NCI-H187 (cell line): ENCODE measurements at places on chromosomes 16 and 17.

DNA sequence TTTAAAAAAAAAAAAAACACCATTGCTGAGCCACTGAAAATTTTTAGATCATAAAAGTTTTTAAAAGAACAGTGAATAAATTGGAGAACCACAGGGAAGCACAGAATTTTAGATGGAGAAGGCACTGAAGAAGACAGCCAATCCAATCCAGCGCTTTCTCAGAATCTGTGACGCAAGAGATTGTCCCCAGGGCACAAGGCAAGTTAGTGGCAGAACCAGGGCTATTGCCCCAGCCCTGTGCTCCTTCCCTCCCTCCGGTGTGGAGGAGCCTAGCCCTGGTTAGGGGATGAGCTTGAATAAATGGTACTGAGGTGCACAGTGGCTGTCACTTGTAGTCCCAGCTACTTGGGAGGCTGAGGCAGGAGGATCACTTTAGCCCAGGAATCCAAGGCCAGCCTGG is 108.3 kb downstream of the ZNF423 start:
- DNase-seq, result no peak

- no peak for DNase-seq
Observed at GRCh38 chr17:55168958-55169687, 95.6 kb upstream of the HLF start.

DNA sequence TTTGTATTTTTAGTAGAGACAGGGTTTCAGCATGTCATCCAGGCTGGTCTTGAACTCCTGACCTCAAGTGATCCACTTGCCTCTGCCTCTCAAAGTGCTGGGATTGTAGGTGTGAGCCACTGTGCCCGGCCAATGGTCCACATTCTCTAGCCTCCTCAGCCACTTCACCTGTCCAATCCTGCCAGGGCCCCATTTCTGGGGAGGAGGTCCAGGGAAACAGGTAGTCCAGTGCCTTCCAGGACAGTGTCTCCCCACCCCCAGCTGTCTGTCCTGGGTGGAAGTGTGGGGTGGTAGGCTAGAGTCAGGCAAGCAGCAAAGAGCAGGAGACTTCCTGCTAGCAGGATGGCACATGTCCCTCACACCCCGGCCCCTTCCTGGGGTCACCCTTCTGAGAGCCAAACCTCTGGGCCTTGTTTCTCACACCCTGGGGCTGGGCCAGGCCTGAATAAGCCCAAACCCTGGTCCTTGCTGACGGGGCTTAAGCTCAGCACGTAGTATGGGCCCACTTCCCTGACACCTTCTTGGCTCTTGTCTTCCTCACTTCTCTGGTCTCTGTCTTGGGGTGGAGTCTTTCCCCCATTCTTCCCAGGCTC is 5.0 kb downstream of the FHOD1 start:
- no peak for DNase-seq

- DNase-seq, result no peak
Observed at GRCh38 chr17:62679866-62680377, 52.5 kb downstream of the MRC2 start.

DNA sequence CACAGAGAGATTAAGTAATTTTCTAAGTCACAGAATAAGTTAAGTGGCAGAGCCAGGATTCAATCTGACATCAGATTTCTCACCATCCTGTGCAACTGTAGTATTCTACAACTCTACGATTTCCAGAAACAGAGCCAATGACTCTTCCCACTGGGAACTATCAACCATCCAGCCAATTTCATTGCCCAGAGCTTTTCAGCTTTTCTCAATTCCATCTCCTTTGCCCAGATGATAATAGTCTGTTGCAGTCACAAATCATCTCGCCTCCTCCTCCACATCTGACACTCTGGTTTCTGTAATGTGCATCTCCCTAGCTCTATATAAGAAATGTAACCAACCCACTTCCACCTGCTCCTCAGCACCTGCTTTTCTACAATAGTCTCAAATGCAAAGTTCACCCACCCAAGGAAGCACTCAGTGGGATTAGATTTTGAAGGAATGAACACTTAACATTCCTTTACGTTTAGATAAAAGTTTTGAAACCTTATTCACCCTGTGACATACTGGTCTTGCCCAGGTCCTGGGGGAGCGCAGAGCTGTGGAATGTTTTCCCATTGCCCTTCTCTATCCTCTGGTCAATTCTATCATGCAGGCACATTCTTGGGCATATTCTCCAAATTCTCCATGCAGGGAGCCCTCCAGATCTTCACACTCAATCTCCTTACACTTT is 167.8 kb upstream of the ASIC2 start:
- no peak for DNase-seq

- no peak for DNase-seq
Observed at GRCh38 chr16:10575506-10576130, 4.8 kb downstream of the EMP2 start.

- DNase-seq, result no peak
Observed at GRCh38 chr16:74682556-74682955, 15.9 kb upstream of the RFWD3 start.

GRCh38 chr17:44044071-44044470 is 22.4 kb downstream of the LSM12 start:
- no peak for DNase-seq
